ENCODE measurements at places on chromosomes 16 and 17.
A peak's percentile ranks its signal among the peaks of the same experiment; 100 is the strongest.

- DNase-seq = no peak
Observed at GRCh38 chr16:67425580-67425979, 5.3 kb upstream of the HSD11B2 start.

- DNase-seq = peak; percentile 64
Observed at GRCh38 chr16:58678716-58679115, 5.9 kb downstream of the SLC38A7 start.

GRCh38 chr17:73363442-73364154 lies 51.8 kb upstream of the CDC42EP4 start:
- DNase-seq = no peak

DNA sequence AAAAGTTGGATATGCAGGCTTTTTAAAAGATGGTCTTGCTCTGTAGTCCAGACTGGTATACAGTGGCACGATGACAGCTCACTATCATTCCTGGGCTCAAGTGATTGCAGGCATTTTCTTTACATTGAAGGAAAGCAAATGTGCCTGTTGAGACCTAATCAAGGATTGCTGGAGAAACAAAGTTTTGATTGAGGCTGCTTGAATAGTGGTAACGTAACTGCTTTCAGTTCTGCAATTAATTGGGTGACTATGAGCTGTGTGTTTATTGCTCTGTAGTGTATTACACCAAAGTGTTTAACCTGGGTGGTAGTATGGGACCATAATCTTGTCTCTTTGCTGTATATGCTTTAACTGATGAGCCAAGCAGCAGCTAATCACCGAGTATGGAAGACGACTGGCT lies 2.3 kb downstream of the UBB start:
- no peak for DNase-seq

GRCh38 chr17:41594363-41594915 lies 7.7 kb upstream of the KRT14 start:
- DNase-seq = no peak

GRCh38 chr17:42683407-42684034 lies 1.2 kb downstream of the CNTNAP1 start:
- peak; percentile 34 for DNase-seq

DNA sequence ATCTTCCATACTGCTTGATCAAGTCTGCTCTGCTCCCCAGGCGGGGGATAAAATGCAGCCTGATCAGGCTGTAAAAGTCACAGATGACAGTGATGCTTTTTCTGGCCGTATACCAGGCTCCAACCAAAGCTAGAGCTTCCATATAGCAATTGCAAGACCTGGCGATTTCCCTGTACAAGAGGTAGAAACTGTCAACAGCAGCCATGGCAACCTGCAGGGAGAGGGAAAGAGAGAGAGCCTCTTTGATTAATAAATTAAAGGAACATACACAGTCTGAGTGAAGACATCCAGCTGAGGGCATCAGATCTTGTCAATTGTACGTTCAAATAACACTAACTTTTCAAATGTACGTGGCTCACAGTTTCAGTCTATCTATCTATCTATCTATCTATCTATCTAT lies 13.9 kb downstream of the HSDL1 start:
- DNase-seq = no peak

DNA sequence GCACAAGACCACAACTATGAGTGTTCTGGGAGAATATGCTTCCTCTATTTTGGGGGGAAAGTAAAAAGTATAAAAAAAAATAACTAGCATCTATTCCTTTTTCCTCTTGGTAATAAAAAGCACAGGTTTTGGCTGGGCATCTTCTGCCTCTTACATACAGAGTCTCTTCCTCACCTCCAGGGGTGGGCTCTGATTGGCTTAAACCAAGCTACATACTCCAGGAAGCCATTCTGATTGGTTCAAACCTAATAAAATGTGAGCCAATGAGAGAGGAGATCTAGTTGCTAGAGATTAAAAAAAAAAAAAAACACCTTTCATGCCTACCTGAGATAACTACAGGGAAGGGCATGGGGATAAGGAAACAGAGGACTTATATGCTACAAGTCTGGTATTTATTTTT lies 365.9 kb upstream of the ERCC4 start:
- no peak for DNase-seq

DNA sequence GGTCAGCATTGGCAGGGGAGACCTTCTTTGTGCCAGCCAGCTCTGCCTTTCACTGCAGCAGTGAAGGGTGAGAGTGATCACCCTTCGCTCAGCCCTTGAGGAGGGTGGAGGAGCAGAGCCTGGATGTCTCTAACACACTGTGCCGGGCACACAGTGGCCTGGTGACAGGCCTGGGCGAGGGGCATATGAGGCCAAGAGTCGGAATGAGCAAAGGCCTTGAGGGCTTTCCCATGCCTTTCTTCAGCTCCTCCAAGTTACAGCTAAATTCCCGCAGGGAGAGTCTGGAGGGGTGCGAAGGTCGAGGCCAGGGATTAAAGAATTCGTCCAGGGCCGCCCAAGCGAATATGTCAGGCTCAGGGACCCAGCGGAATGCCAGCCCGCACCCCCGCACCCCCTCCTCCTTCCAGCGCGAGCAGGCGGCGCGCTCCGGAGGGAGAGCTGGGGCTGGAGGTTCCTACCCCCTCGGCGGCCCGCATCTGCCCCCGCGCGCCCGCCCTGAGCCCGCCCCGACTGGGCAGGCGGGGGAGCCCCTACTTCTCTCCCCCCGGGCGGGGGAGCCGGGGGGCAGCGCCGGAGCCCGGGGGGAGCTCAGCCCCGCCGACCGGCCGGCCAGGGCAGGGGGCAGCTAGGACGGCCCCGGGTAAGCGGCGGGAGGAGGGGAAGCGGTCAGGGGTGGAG lies at the start of gene RASL10B:
Gene RASL10B (plus strand): TSS at position 401 of the 678 bp plus-strand sequence. CDS start 3,546 bp downstream, outside the sequence.
- peak; percentile 81 for DNase-seq

DNA sequence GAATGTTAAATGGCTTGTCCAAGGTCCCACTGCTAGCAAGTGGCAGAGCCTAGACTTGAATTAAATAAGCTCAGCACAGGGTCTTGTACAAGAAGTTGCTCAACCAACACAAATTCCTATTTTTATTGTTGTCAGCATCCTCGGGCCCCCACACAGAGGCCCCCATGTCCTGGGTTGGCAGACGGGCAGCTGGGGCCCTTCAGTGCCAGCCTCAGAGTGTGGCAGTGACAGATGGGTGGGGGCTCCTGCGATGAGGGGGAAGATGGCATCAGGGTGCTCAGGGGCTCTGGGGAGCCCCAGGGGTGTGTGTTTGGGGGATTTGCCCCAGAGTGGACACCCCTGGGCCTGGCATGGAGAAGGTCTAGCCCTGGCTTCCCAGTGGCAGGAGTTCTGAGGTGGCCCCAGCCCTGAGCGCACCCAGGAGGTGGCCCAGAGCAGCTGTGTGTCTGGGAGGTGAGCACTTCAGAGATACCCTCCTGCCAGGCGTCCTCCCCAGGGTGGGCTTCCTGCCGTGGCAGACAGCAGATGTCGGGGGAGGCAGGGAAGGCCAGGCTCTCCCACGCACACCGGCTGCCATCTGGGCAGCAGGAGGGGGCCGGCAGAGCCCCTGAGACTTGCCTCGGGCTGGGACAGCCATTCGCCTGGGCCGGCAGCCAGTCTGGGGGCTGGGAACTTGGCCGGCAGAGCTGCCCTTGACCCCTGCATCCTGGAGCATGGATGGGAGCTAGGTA lies 150.8 kb downstream of the C16orf78 start:
- DNase-seq = no peak

GRCh38 chr16:57527610-57528360 lies 8.6 kb downstream of the CCDC102A start:
- DNase-seq = no peak

DNA sequence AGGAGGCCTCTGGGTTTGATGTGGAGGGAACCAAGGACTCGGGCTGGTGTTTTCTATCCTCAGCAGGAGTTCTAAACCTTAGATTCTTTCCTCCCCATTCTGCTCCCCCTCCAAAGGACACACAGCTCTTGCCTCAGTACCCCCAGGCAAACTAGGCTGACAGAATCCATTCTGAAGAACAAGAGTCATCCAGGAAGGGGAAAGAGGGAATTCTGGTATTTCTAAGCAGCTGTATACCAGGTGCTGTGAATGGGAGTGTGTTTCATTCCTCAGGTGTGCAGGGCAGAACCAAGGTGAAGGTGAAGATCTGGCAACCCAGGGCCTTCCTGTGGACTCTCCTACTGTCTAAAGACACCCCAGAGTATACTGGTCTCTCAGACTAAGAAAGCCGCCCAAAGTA lies 4.1 kb downstream of the INPP5K start:
- DNase-seq = no peak

- no peak for DNase-seq
Observed at GRCh38 chr17:21360048-21360447, 16.1 kb upstream of the KCNJ12 start.

DNA sequence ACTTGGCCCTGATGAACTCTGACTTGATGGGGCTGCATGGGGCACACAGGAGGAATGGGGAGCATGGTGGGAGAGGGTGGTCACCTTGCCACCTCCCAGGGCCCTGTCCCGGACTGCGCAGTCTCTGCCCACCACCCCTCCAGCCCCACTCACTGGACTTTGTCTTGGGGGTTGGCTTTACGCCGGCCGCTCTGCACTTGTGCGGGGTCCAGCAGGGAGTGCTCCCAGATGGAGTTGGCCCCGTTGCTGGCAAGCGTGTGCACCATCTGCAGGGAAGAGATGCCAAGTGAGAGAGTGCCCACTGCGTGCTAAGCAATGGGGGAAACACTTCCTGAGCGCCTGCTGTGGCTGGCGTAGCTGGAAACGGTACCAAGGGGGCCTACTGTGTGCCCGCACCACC lies 6.7 kb downstream of the GIT1 start:
- no peak for DNase-seq

DNA sequence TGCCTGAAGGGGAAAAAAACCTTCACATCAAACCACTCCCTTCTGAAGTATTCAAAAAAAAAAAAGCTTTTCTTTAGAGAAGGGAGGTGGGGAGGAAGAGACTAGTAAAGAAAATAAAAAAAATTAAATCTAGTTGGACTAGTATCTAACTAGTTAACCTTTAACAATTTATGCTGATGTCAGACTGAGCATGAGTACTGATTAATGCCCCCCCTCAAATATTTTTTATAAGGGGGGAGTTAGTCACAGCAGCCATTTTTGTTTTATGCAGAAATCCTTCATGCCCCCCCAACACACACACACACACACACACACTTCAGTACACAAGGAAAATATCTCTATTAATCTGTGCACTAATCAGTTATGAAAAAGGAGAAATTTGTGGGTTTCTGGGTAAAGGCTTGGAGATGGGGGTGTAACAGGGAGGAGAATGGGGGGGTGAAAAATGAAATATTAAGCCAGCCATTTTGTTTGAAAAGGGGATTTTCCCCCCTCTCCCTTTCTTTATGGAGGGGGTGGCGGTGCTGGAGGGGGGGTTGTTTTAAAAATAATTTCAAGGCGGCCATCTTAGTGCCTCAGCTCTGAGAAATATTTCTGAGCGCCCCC lies 4.7 kb upstream of the CHD3 start:
- DNase-seq = peak; percentile 37

GRCh38 chr17:79909121-79909520 lies 69.9 kb upstream of the CBX4 start:
- no peak for DNase-seq

DNA sequence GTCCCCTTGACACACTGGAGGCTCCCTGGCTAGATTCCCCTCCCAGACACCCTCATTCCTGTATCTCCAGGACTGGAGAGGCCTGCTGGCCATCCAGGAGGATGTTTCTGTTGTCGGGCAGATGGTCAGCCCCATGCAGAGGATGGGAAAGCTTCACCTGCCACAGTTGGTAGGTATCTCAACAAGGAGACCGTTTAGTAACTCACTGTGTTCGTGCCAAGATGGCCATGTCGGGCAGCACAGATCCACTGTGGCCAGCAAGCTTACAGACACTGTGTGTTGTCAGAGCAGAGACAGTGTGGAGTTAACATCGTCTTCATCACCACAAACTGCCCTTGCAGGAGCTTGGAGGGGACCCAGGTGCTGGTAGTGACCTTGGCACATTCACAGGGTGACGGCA lies 390.9 kb downstream of the SEC14L1 start:
- DNase-seq = no peak

DNA sequence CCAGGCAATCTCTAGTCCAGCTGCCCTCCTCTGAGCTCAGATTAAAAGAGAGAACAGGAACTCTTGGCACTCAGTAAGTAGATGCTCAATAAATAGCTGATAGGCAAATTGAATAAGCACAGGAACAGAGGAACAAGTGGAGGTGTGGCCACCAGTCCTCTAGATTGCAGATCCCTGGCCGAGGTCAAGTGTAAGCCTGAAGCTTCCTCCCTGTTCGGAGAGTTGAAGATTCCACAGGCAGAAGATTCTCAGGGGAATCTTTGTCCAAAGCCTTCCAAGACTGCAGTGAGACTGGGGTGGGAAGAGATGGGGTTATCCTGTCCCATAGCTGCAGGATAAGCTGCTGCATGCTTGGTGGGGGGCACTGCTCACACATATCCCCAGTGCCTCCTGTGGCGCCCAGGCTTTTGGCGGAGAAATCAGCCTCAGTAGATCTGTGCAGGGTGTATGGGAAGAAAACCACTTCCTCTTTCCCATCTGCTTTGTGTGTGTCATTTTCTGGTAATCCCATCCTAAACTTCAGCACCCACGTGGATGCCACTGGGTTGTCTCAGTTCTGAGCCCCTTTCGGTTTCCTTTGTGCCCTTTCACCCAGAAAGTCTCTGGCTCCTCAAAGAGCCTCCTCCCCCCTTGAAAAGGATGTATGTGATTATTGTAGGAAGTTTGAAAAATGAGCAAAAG lies 12.1 kb downstream of the CD300A start:
- no peak for DNase-seq

- no peak for DNase-seq
Observed at GRCh38 chr17:77618173-77618572, 340.3 kb upstream of the TNRC6C start.

GRCh38 chr17:47699536-47699840 lies 5.5 kb downstream of the TBKBP1 start:
- DNase-seq = no peak

GRCh38 chr16:3149193-3149530 lies 14.3 kb downstream of the ZNF213 start:
- no peak for DNase-seq

DNA sequence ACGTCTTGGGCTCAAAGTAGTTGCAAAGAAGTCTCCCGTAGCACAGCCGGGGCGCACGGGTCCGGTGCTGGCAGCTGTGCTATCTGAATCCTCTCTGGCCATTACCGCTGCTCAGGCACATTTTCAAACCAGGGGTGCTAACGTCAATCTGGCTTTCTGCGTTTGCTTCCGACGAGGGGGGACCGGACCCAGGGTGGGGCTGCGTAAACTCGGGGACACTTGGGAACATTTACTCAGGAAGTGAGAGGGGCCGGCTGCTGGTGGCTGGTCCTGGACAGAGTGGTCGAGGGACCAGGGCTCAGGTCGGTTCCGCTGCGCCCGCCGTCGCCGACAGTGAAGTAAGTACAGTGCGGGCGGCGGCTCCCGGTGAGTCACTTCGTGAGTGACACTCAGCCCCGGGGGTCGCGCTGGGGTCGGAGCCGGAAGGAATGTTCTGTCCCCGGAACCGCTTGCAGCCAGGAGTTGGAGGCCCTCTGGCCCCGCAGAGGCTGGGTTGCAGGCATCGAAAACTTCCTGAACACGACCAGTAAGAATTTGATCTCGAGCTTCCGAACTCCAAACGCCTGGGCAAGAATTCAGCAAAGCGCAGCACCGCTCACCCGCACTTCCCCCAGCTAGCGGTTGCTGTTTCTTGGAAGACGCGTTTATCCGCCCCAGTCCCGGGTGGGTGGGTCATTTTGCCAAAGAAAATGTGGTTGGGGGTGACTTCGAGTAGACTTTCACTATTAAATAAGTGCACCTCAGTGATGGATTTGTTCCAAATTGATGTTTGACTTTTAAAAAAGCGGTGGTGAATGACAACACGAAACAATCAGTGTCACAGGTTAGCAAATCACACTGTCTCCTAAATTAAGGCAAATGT lies 1.4 kb upstream of the HS3ST3B1 start:
- peak; percentile 65 for DNase-seq

- peak; percentile 46 for DNase-seq
Observed at GRCh38 chr16:66342294-66342900, 24.1 kb upstream of the CDH5 start.
